COLO829 (cell line): ENCODE measurements at places on chromosomes 7 and 10.

GRCh38 chr10:79336276-79336675 is 11.0 kb upstream of the PPIF start:
- DNase-seq = no peak

DNA sequence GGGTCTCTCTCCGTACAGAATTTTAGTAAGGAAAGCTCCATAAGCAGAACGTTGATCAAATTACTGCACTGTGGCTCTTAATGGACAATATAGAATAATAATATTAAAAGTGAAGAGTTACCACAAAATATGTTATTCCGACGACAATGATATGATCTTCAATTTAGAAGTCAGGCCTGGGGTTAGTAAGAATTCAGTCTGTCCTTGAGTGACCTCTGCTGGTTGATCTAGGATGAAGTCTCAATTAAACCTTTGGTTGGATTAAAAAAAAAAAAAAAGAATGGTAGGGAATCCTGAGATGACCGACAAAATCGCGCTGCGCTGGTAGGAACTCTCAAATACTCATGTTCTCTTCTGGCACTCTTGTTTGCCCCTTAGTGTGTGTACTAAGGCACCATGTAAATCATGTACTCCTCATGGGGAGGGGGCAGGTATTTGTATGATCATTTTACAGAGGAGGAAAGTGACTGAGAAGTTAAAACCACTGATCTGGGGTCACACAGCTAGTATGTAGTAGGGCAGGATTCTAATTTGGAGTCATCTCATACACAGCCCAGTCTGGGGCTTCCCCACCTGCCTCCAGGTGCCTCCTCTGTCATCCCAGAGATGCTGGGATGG is 161.3 kb upstream of the NPVF start:
- DNase-seq = peak; percentile 66

GRCh38 chr10:60048091-60048501 is 141.7 kb upstream of the CCDC6 start:
- DNase-seq = no peak

DNA sequence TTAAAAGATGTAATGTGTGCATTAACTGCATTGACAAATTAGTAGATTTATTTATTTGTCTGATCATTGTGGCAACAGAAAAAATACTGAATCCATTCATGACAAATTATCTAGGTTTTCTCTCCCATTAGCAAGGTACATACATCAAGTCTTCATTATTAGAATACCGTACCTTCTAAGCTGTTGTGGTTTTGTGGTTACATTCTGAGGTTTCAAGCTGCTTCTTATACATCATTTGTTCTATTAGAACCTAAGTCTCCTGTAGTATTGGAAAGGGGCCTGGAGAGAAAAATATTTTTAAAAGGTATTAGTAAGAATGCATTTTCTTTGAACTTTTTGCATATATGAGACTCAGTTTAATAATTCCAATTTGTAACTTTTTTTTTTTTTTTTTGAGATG is 26.3 kb upstream of the CACNB2 start:
- no peak for DNase-seq

DNA sequence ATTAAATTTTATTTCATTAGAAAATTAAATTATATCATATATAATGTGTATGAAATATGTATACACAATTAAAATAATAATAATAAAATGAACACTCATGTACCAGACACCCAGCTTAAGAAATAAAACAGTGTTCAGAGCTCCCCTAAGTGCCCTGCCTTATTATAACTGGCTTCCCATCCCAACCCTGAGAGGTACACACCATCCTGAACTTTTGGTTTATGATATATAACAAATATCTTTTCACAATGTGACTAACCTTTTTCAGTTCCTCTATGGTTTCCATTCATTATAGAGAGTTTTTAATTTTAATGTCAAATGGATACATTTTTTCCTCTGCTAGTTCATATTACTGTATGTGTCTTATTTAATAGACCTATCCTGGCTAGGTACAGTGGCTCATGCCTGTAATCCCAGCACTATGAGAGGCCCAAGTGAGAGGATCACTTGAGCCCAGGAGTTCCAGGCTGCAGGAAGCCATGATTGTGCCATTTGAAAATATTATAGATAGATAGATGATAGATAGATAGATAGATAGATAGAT is 24.0 kb upstream of the STEAP2 start:
- DNase-seq = no peak
